CD4-positive, alpha-beta T cell (primary cell): ENCODE measurements at places on chromosomes 4 and X.

- no peak for DNase-seq
These were observed 932 bp upstream of the LEF1 start for GRCh38 chr4:108169664-108170063.

DNA sequence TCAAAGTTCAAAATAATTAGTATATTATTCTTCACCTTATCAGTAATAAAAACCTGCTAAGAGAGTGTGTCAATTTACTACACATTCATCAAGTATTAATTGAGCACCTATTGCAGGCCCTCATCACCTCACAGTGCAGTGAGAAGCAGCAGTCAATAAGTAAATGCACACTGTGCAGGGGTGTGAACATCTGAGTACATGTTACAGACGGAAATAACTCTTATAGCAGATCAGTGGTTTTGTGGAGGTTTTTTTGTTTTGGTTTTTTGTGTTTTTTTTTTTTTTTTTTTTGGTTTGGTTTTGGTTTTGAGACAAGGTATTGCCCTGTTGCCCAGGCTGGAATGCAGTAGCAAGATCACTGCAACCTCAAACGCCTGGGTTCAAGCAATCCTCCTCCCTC lies 20.3 kb downstream of the KLF3 start:
- no peak for DNase-seq

DNA sequence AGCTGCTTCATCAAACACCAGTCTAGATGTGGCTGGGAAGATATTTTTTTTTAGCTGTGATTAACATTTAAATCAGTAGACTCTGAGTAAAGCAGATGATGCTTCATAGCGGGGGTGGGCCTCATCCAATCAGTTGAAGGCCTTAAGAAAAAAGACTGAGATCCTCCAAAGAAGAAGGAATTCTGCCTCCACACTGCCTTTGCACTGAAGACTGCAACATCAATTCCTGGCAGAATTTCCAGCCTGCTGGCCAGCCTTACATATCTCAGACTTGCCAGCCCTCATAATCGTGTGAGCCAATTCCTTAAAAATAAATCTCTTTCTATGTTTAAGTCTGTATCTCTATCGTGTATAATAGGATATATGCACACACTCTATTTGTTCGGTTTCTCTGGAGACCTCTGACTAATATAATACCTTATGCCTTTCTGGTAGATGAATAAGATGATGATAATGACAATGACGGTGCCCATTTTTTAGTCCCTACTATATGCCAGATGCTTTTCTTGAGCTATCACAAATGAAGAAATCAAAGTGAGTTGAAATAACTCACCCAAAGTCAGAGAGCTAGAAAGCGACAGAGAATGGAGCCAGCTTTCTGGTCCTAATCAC lies 66.1 kb upstream of the SOD3 start:
- no peak for DNase-seq

GRCh38 chrX:7801711-7802110 lies 41.3 kb upstream of the VCX start:
- DNase-seq, result no peak

- DNase-seq, result no peak
These were observed 6.3 kb downstream of the FNIP2 start for GRCh38 chr4:158775091-158775651.

DNA sequence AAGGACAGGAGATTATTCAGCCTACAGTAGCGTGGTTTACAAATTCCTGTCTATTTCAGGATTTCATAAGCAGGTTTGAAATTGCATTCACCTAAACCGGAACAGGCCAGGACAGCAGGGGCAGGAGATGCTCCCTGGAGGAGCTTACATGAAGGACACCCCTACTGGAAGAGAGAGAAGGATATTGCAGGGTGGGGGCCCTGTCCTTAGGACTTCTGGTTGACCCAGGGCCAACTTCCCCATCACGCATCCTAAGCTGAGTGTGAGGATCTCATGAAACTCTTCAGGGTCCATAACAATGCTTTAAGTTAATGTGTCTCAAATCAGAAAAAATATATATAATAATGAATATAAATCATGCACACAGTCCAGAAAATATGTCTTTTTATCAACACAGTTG lies 6.4 kb upstream of the DHRSX start:
- DNase-seq, result no peak

DNA sequence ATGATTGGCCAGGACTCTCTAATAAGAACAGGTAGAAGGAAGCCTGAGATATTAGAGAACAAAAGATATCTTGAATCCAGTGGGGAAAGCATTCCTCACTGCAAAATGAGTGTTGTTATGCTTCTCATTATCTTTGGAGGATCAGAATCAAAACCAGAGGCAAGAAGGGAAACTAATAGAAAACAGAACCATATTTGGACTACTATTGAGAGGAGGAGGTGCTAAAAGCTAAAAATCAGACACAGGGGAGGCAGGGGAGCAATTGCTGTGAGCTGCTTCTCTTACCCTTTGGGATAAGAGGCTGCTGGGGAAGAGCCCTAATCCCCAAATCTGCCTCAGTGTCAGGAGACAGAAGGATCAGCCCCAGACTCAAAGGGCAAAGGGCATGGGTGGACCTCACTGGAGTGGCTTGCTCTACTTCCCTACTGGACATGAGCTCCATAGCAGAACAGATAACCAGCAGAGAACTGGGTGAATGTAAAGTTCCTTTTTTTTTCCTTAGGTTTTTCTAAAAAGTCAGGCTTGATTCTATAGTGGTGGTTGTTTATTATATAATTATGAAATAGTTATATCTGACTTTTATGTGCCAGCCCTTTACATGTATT lies 60.1 kb downstream of the SEPTIN11 start:
- DNase-seq, result no peak

DNA sequence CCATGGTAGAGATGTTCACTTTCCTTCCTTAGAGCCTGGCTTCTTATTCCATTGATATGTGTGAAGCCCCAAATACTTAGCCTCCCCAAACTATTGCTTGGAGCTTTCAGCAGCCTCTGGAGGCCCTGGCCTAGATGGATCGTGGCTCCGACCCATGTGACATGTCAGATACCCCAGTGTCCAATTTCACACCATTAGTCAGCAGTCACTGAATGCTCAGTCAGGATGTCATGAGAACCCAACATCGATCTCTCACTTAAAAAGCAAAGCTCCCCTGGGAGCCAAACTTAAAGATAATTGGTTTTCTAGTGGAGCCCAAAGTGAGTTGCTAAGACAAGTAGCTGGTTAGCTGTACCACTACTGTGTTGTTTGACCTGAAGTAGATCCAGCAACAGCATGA lies 41.6 kb upstream of the IGSF1 start:
- no peak for DNase-seq

DNA sequence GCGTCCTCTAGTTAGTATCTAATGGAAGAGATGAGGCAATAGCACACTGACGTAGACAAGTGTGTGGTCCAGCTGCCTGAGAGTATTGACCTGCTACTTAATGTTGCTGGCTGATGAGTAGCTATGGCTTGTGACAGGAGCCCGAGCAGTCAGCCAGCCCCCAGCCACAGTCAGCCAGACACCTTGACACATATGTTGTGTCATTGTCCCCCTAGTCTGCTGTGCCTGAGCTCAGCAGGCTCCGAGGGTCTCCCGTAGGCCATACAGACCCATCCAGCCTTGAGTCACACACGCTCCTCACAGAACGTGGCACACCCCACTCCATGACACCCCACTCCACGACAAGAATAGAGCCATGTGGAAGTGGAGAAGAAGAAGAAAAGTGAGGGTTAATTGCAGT lies 362.1 kb downstream of the UNC5C start:
- DNase-seq, result no peak
